ENCODE measurements at places on chromosomes 6 and 20.

DNA sequence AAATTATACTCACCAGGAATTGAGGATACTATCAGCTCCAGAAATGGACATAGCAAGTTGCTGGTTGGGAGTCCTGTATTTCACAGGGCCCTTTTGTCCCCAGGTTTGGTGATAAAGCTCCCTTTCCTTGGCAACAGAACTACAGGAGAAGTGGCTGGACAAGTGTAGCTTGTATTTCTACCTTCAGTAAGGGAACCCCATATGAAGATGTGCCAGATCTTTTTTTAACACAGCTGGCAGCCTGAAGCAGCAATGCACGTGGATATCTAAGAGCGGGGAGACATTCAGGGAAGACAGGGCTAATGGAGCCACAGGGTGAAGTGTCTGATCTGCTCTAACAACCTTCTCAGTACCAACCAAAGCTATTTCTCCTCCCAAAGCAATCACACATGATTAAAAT lies 373.9 kb upstream of the ID4 start:
- no peak for DNase-seq

- DNase-seq, result no peak
Observed at GRCh38 chr20:1846341-1846740, 48.9 kb upstream of the SIRPA start.

GRCh38 chr20:24959591-24960301 lies 10.7 kb downstream of the CST7 start:
- no peak for DNase-seq

- no peak for DNase-seq
Observed at GRCh38 chr20:458776-459175, 3.6 kb downstream of the TBC1D20 start.

- peak; percentile 4 for DNase-seq
Observed at GRCh38 chr6:108294297-108294726, 542 bp upstream of the AFG1L start.

GRCh38 chr6:11685481-11686093 lies 93.0 kb downstream of the ADTRP start:
- peak; percentile 62 for DNase-seq

DNA sequence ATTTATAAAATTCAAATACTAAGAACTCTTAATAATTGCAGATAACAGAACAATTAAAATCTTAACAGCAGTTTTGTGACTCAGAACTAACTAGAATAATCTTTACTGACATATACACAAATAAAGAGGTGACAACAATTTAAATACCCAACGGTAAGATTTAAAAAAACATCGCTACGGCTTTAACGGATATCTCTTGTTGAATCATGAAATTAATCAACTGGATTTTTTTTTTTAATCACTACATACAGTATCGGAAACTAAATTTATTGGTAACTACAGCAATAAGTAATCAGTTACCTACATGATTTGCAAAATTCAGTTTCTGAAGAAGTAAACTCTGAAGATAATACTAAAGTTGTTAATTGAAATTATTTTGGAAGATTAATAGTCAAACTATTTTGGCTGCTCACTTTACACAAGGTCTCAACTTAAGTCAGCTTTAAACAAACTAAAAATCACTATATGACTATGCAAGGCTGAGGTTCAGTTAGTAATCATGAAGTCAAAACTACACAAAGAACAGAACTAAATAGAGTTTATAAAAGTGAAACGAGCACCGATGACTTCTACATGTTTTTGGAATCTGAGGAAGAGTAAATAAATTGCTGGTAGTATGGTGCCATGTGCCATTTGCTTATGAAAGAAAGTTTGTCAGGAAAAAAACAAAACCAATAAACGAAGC lies 128.8 kb downstream of the HUS1B start:
- no peak for DNase-seq
